Hematopoietic multipotent progenitor cell treated with erythropoietin and hydrocortisone succinate and interleukin-3 and kit ligand, for 8 days (in vitro differentiated cells): ENCODE measurements at places on chromosomes 6 and 20.

GRCh38 chr6:170210026-170210390 is 80.9 kb downstream of the DLL1 start:
- no peak for DNase-seq

- no peak for DNase-seq
Measured at GRCh38 chr20:17661121-17661744, 20.8 kb downstream of the RRBP1 start.

DNA sequence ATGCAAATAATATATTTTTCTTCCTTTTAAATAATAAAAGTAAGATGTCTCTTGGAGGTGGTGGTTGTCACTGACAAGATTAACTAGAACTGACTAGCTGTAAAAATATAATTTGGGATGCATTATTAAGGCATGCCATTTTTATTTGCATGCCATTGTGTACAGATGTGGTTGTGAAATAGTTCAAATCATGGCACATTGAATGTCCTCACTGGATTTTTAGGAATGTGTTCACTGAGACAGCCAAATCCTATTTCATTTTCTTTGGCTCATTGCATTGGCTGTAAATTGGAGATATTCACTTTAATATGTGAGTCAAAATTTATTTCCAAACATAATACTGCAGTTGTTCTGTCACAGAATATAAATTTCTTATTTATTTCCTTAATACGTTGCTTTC is 62.3 kb downstream of the ESR1 start:
- DNase-seq, result no peak

DNA sequence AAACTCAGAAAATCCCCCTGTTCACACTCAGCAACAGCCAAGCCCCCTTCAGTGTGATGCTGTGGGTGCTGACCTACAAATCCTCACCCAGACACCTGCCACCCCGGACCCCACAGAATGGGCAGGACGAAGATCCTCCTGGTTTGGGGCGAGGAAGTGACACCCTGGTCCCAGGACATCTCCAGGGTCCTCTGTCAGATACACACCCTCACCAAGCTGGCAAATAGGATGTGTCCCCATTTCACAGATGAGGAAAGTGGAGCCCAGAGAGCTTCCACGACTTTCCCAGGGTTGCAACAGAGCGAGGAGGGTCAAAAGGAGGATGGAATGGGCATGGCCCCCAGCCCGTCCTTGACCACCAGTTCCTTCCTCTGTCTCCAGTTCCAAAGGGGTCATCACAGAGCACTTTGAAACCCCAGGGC is 92.0 kb upstream of the AFDN start:
- DNase-seq, result no peak
